Neural crest cell (in vitro differentiated cells): ENCODE measurements at places on chromosomes 7 and 10.

DNA sequence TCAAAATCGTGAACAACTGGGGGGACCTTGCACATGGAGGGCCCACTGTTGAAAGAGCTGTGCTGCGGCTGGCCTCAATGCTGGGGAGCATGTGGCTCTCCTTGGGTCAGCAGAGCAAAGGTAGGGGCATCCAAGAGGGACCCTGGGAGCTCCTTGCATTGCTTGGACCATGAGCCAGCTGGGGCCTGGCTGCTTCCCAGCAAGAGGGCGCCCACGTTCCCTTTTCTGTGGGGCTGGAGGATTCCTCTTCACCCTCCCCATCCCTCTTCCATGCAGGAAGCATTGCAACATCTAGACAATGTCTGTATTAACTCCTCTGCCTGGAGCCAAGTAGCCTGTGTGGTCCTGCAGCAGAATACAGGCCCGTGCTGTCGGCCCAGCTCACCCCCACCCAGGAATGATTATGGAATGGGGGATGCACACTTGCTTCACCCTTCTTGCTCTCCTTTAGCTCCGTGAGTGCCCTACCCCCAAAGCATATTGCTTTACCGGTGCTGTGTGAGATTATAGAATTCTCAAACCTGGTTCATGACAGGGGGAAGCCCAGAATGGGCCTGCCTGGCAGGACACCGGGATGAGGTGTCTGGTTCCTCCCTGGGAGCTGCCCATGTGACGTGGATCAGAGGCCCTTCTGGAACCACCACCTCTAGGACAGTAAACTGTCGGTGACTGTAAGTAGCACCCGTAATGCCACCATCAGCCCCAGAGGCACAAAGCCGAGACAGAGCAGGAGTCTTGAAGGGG, 61.9 kb downstream of the SYPL1 start:
- H3K27me3 ChIP-seq = peaks cover 2% of the 10 kb centered on the region
- no peaks in the 10 kb centered on the region for H3K4me1 ChIP-seq
- no peaks in the 10 kb centered on the region for H3K36me3 ChIP-seq
- H3K4me3 ChIP-seq = no peak overlapping the region

DNA sequence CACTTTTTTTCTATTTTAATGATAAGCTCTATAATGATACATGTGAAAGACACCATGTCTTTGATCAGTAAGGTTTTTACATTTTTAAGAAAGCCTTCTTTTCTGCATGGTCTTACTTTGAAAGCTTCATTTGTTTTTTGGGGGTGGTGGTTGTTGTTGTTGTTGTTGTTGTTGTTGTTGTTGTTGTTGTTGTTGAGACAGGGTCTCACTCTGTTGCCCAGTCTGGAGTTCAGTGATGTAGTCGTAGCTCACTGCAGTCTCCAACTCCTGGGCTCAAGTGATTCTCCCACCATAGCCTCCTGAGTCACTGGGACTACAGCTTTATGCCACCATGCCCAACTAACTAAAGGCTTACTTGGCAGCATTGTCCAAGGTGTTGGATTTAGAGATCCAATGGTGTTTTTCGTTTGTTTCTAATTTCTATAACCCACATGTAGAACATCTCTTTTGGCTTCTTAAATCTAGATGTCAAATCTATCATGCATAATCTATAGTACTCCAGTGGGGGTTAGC, 45.4 kb downstream of the TRIM24 start:
- no peak overlapping the region for H3K27ac ChIP-seq
- peaks cover 38% of the 10 kb centered on the region for H3K36me3 ChIP-seq
- DNase-seq = no peak
- H3K4me3 ChIP-seq = no peak overlapping the region

DNA sequence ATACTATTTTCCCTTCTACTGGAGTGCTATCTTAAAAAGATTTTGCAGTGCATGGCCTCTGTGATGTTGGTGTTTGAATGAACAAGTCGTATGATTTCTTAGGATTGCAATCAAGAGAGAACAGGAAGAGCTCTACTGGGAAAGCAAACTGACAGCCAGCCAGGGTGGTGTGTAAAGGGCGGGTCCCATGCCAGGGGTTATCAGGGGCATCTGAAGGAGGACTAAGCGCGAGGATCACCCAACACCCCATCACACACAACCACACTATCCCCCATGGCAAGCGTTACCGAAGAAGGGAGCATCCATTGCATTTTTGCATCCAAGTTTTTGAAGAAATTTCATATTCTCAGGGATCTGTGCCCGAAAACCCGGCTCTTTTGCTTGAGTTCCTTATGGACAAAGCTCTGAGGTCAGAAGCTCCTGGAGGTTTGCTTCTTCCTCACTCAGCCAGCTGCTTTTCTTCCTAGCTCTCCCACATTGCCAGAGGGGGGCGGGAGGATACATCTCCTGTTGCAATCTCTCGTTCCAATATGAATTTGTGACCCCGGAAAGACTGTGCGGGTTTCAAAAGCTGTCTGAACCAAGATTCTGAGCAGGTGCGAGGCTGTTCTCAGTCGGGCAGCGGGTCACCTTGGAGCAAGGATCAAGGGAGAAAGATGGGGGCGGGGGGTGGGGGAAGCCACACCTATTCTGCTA, 5.2 kb downstream of the NEUROD6 start:
- no peak for DNase-seq
- H3K36me3 ChIP-seq = no peaks in the 10 kb centered on the region
- no peak overlapping the region for H3K27ac ChIP-seq
- no peak overlapping the region for H3K4me3 ChIP-seq
- H3K27me3 ChIP-seq = peaks cover 77% of the 10 kb centered on the region
- H3K4me1 ChIP-seq = peaks cover 8% of the 10 kb centered on the region

DNA sequence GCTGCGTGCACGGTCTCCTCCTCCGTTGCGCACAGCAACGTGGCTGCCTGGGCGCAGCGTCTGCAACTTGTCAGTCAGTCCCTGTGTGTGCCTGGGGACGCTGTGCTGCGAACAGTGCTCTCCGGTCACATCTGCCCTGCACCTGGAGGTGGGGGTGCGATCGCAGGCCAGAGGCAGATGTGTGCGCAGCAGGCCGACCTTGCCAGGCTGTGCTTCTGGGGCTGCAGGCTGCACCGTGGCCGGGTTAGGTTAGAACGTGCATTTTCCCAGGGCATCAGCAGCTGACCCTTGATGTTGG, 8.2 kb upstream of the GET4 start:
- H3K4me3 ChIP-seq = no peak overlapping the region
- no peak overlapping the region for H3K27ac ChIP-seq
- H3K36me3 ChIP-seq = peaks cover 28% of the 10 kb centered on the region
- peaks cover 2% of the 10 kb centered on the region for H3K4me1 ChIP-seq

DNA sequence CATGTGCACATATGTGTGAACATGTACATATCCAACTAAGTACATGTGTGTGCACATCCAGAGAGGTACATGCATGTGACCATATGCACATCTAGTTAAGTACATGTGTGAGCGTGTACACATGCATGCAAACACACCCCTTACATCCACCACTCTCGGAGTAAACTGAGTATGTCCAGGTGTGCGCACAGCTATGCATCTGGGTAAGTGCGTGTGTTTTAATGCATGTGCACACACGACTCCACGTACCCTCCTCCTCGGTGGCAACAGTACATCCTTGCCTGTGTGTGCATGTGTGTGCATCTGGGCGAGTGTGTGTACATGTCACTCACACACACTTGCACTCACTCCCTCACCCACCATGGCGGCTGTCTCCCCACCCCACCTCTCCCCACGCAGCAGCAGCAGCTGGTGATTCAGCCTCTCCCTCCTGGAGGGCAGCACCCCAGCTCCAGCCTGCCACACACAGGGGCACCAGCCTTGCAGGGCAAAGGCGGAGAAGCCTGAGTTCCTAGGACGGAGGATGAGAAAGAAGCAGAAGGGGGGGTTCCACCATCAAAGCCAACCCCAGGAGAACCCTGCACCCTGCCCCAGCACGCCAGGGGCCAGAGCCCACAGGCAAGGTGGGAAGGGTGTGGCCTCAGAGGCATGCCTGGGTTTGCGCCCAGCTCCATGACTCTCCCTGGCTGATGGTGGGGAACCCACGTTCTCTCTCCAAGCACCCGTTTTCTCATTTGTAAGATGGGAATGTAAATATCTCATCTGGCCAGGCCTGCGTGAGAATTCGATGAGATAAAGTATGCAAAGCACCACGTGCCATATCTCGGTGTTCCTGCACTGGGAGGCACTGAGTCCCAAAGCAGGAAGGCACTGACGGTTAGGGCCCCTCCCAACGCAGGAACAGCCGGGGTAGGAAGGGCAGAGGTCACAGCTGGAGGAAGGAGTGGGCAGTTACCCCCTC, 27.7 kb upstream of the DNAAF5 start:
- no peak overlapping the region for H3K27ac ChIP-seq
- DNase-seq = no peak
- H3K4me3 ChIP-seq = no peak overlapping the region
- H3K4me1 ChIP-seq = peaks cover 10% of the 10 kb centered on the region
- H3K36me3 ChIP-seq = peaks cover 3% of the 10 kb centered on the region

GRCh38 chr10:130707389-130707979, 571.3 kb downstream of the GLRX3 start:
- H3K27me3 ChIP-seq = peaks cover 31% of the 10 kb centered on the region
- DNase-seq = no peak
- no peaks in the 10 kb centered on the region for H3K4me1 ChIP-seq

GRCh38 chr7:92884218-92884617, 47.8 kb upstream of the CDK6 start:
- H3K27me3 ChIP-seq = no peaks in the 10 kb centered on the region
- no peak for DNase-seq
- H3K4me1 ChIP-seq = no peaks in the 10 kb centered on the region
- no peaks in the 10 kb centered on the region for H3K36me3 ChIP-seq

DNA sequence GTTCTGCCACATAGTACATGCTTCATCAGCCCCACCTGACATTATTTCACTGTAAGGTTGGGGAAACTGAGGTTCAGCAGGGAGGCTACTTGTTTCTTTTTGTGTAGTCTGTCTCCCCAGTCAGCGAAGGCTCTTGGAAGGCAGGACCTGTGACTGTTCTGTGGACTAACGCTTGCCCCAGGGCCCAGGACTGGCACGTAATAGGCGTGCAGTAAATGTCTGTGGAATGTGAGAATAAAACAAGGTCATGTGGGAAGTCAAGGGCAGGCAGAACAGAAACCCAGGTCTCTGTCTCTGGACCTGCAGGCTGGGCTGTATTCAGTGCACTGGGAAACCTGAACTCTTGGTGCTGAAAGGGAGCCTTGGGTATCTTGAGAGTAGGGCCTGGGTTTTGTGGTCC, 168.7 kb downstream of the RPS24 start:
- no peak for DNase-seq
- no peak overlapping the region for H3K27ac ChIP-seq
- H3K4me1 ChIP-seq = peaks cover 4% of the 10 kb centered on the region
- no peaks in the 10 kb centered on the region for H3K27me3 ChIP-seq
- no peaks in the 10 kb centered on the region for H3K36me3 ChIP-seq
- no peak overlapping the region for H3K4me3 ChIP-seq

DNA sequence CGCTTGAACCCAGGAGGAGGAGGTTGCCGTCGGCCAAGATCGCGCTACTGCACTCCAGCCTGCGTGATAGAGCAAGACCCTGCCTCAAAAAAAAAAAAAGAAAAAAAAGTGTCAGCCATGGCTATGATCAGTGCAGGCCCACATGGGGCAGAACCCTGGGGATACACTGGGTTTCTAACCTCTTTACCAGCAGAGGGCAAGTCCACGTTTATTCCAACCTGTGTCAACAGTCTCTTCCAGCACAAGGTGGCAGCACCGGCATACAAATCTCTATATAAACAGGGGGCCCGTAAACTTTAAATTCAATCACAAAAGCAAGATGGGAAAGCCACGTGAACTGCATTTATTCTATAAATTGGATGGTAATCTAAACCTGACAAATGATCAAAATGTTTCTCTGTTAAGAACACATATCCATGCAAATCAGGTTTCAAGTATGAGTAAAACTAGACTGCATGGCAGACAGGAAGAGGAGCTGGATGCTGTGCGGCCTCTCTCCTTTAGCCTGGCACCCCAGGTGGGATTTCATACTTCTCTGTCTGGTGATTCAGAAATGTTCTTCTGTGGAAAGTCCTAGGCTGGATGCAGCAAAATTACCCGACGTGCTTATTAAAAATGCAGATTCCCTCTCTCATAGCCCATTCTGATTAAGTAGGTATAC, 60.0 kb upstream of the STEAP1B start:
- peak overlapping the region; percentile 3 for H3K4me3 ChIP-seq
- peak; percentile 59 for DNase-seq

- H3K27me3 ChIP-seq = peaks cover 6% of the 10 kb centered on the region
- DNase-seq = no peak
- no peaks in the 10 kb centered on the region for H3K36me3 ChIP-seq
- H3K4me1 ChIP-seq = peaks cover 6% of the 10 kb centered on the region
Measured at GRCh38 chr10:111993872-111994426, 189.6 kb downstream of the GPAM start.

GRCh38 chr7:95630702-95631458, 34.6 kb upstream of the PDK4 start:
- no peak overlapping the region for H3K4me3 ChIP-seq
- H3K36me3 ChIP-seq = no peaks in the 10 kb centered on the region
- H3K27me3 ChIP-seq = no peaks in the 10 kb centered on the region
- H3K4me1 ChIP-seq = peaks cover 8% of the 10 kb centered on the region
- no peak overlapping the region for H3K27ac ChIP-seq

GRCh38 chr10:88810196-88810961, 7.8 kb downstream of the LIPM start:
- no peak overlapping the region for H3K4me3 ChIP-seq
- H3K36me3 ChIP-seq = no peaks in the 10 kb centered on the region
- no peaks in the 10 kb centered on the region for H3K4me1 ChIP-seq
- no peak for DNase-seq

GRCh38 chr7:83509255-83510021, 139.5 kb downstream of the SEMA3E start:
- no peaks in the 10 kb centered on the region for H3K4me1 ChIP-seq
- H3K27me3 ChIP-seq = no peaks in the 10 kb centered on the region
- no peak for DNase-seq
- H3K36me3 ChIP-seq = no peaks in the 10 kb centered on the region
- no peak overlapping the region for H3K27ac ChIP-seq

GRCh38 chr7:94509887-94510581, 425 bp downstream of the CASD1 start:
- peak; percentile 62 for DNase-seq
- H3K27ac ChIP-seq = peak overlapping the region; percentile 91
- H3K4me1 ChIP-seq = peaks cover 46% of the 10 kb centered on the region
- no peaks in the 10 kb centered on the region for H3K36me3 ChIP-seq

DNA sequence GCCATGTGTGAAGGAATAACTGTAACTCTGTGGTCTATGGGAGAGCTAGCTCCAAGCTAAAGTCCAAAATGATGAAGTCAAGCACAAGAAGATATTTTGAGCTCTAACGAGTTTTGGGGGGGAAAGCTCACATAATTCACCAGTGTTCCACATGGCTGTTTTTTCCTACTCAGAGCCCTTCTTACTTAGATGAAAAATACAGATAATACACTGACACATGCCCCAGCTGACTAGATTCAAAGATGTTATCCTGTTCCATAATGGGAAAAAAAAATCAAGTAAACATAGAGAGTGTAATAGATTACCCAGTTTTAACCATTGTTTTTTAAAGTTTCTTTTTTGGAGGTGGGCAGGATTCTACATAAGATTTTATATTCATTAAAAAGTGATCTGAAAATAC, 86.6 kb downstream of the PRLHR start:
- no peak overlapping the region for H3K27ac ChIP-seq
- no peak overlapping the region for H3K4me3 ChIP-seq
- no peaks in the 10 kb centered on the region for H3K4me1 ChIP-seq
- DNase-seq = no peak
- H3K36me3 ChIP-seq = no peaks in the 10 kb centered on the region
